ENCODE measurements at places on chromosomes 12 and 14.

- no peak for DNase-seq
Measured at GRCh38 chr14:51293149-51293911, 53.3 kb downstream of the TMX1 start.

DNA sequence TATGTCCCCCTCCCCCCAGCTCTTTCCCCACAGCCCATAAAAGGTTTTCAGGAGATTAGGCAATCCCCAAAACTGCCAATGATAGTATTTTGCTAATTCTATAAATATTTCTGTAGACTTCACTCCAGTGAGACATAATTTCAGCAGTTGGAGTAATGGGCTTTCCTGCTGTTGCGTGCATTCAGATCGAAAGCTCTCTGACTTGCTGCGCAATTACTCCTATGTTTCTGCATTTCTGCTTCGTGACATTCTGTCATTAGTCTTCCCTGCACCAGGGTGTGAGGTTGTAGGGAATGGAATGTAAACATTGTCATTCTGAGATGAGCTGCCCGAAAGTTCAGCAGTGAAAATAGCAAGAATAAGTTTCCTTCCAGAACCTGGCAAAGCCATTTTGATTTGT lies 58.2 kb downstream of the SAMD4A start:
- no peak for DNase-seq

GRCh38 chr12:63882844-63883243 lies 38.3 kb downstream of the SRGAP1 start:
- DNase-seq, result peak; percentile 47

GRCh38 chr12:108933949-108934348 lies 54.1 kb downstream of the DAO start:
- DNase-seq, result no peak
